ENCODE measurements at places on chromosomes 6 and 20. TPM values are rescaled to one million over a fixed set of nuclear protein-coding genes. Genes with fewer than 3 reads are reported as not detected.
A peak's percentile ranks its signal among the peaks of the same experiment; 100 is the strongest.

DNA sequence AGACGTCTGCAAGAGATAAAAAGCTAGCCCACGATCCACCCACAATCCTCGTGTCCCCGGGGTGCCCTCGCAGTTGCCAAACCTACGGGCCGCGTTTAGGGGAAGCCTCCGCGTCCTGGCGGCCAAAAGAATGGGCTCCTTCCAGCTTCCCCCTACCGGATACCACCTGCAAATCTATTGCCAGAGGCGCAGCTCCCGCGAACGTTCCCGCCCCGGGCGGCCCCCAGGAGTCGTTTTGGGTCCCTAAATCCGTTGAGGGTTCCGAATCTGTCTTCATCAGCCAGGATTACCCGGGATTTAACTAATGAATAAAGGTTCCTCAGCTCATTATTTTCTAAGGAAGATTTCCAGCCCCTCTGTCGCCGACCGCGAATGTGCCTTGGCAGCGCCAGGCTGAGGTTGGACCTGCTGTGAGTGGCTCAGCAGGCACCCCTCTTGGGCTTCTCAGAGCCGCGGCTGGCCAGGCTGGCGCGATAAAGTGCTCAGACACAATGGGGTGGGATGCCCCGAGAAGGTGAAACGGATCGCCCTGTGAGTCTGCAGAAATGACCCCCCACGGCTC lies 2.8 kb upstream of the VSX1 start:
- no peak overlapping the region for H3K27ac ChIP-seq
- H3K27me3 ChIP-seq, result peaks cover 8% of the 10 kb centered on the region
- H3K36me3 ChIP-seq, result no peaks in the 10 kb centered on the region
- no peak overlapping the region for H3K4me3 ChIP-seq

GRCh38 chr6:80605165-80605989 lies 498.9 kb downstream of the BCKDHB start:
- DNase-seq, result peak; percentile 42
- H3K27me3 ChIP-seq, result no peaks in the 10 kb centered on the region
- no peaks in the 10 kb centered on the region for H3K4me1 ChIP-seq
- H3K36me3 ChIP-seq, result no peaks in the 10 kb centered on the region

DNA sequence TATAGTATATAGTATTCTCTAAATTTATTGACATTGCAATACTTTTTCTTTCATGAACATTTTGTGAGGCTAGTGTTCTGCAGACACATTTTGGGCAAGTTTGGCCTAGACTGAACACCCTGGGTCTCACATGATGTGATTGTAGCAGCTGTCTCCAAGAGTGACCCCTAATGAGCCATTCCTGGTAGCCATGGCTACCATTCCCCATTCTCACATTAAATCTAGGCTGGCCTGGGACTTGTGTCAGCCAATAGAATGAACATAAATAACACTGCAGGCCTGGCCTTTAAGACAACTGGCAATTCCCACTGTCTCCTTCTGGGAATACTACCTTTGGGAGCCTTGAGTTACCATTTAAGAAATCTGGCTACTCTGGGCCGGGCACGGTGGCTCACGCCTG lies 38.0 kb upstream of the TASP1 start:
- H3K27me3 ChIP-seq, result no peaks in the 10 kb centered on the region
- H3K36me3 ChIP-seq, result no peaks in the 10 kb centered on the region
- H3K4me1 ChIP-seq, result peaks cover 5% of the 10 kb centered on the region
- H3K4me3 ChIP-seq, result no peak overlapping the region
- no peak overlapping the region for H3K27ac ChIP-seq

DNA sequence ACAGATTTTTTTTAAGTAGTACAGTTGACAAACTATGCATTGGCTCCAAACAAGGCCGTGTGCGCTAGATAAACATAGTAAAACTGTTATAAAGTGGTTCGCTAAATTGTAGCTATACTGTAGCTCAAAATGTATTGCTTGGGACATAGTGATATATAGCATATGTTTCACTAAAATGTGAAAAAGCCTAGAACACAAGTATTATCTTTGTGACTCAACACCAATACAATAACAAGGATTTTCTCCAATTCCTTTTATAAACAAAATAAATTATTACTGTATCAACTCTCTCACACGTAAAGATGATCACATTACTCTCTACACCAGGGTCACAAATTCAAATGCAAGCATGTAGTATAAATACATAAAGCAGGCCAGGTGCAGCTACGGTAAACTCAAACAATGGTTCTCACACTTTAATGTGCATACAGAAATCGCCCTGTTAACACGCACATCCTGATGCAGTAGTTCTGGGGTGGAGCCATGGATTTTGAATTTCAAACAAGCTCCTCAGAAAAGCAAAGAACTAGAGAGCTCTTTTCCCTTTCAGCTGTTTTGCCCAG lies 214.6 kb downstream of the GMDS start:
- no peaks in the 10 kb centered on the region for H3K27me3 ChIP-seq
- no peak overlapping the region for H3K27ac ChIP-seq
- no peak for DNase-seq
- no peaks in the 10 kb centered on the region for H3K36me3 ChIP-seq

The NR2E1 gene
- total RNA-seq, result not detected

GRCh38 chr20:12723811-12724210 lies 285.0 kb upstream of the SPTLC3 start:
- H3K27ac ChIP-seq, result no peak overlapping the region
- no peak for DNase-seq
- no peaks in the 10 kb centered on the region for H3K27me3 ChIP-seq
- H3K36me3 ChIP-seq, result no peaks in the 10 kb centered on the region

The PRICKLE4 gene
- total RNA-seq, result 2.9 TPM

DNA sequence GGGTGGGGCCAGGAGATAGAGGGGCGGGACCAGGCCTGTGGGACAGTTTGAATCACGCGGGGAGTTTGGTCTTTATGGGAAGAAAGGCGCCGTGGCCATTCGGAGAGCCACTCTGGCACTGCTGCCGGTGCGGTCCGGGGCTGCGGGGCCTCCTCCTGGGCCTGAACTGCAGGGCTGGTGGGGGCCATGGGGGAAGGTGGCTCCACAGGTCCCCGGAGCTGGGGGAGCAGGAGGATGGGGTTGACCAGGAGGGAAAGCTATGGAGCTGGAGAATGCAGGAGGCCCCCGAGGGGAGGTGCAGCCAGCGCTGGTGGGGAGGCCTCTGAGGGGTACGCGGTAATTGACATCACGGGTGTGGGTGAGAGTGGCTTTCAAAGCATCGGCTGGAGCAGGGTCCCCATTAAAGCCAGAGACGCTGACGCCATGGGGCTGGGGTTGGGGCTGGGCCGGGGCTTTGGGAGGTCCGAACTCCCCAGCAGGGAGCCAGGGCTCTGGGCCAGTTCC lies 1.8 kb upstream of the BHLHE23 start:
- H3K27ac ChIP-seq, result no peak overlapping the region
- no peaks in the 10 kb centered on the region for H3K4me1 ChIP-seq
- H3K27me3 ChIP-seq, result no peaks in the 10 kb centered on the region
- H3K36me3 ChIP-seq, result no peaks in the 10 kb centered on the region
